ENCODE measurements at places on chromosomes 1 and 21. TPM values are rescaled to one million over a fixed set of nuclear protein-coding genes. Genes with fewer than 3 reads are reported as not detected.

Gene SHISA4
- total RNA-seq, result 0.81 TPM

Gene IL22RA1
- not detected for total RNA-seq

Gene SH2D2A
- total RNA-seq, result 4.3 TPM

Gene OR2L8
- 9.2 TPM for total RNA-seq

Gene APH1A
- total RNA-seq, result 153 TPM

Gene RNU1-4
- under 0.01 TPM for total RNA-seq

Gene S100A8
- 12.1 TPM for total RNA-seq

Gene PCNX2
- total RNA-seq, result 28.8 TPM

Gene GNG4
- total RNA-seq, result 1.9 TPM

Gene CHRM3
- 54.7 TPM for total RNA-seq

Gene GOLT1A
- total RNA-seq, result 0.54 TPM

Gene SELP
- 7.0 TPM for total RNA-seq

Gene OPTC
- total RNA-seq, result not detected

Gene TMEM51
- total RNA-seq, result 0.54 TPM

Gene OLFML2B
- 1.1 TPM for total RNA-seq

Gene AQP10
- total RNA-seq, result 0.54 TPM

Gene MYOM3
- not detected for total RNA-seq

Gene VWA5B1
- total RNA-seq, result under 0.01 TPM

Gene BPNT1
- 11.0 TPM for total RNA-seq

Gene ANKRD34A
- total RNA-seq, result 0.27 TPM

Gene PI4KB
- 70.0 TPM for total RNA-seq

Gene RIMS3
- 1.9 TPM for total RNA-seq

Gene FCRL5
- total RNA-seq, result 1.1 TPM

Gene CCDC24
- 4.6 TPM for total RNA-seq

Gene GSTM1
- total RNA-seq, result not detected

Gene LDLRAD1
- not detected for total RNA-seq

Gene ARMH1
- total RNA-seq, result 339 TPM

Gene LORICRIN
- total RNA-seq, result not detected

Gene CCDC30
- 1.3 TPM for total RNA-seq

Gene RGS4
- total RNA-seq, result not detected

Gene PLA2G4A
- 6.5 TPM for total RNA-seq

Gene OR6N1
- total RNA-seq, result not detected

Gene TP73
- total RNA-seq, result under 0.01 TPM

Gene ADAMTS4
- total RNA-seq, result under 0.01 TPM

Gene OR2T35
- not detected for total RNA-seq

Gene SERINC2
- total RNA-seq, result 0.54 TPM

Gene ANKRD65
- 0.54 TPM for total RNA-seq

Gene MNDA
- total RNA-seq, result 1.1 TPM

Gene BLZF1
- total RNA-seq, result 7.8 TPM

Gene MR1
- total RNA-seq, result 15.1 TPM

Gene ENTREP3
- 8.9 TPM for total RNA-seq

Gene CCT3
- total RNA-seq, result 353 TPM

Gene CD2
- total RNA-seq, result under 0.01 TPM

Gene OPRD1
- not detected for total RNA-seq

Gene NBPF1
- total RNA-seq, result 16.4 TPM

Gene NBPF6
- total RNA-seq, result under 0.01 TPM

Gene RPAP2
- 4.8 TPM for total RNA-seq

Gene AIM2
- total RNA-seq, result under 0.01 TPM

Gene TSACC
- total RNA-seq, result not detected

Gene JAM2
- 0.81 TPM for total RNA-seq

Gene FAM177B
- total RNA-seq, result 0.27 TPM

Gene UBR4
- total RNA-seq, result 139 TPM

All from hematopoietic multipotent progenitor cell (in vitro differentiated cells).